ENCODE measurements at places on chromosomes 2 and 18.

DNA sequence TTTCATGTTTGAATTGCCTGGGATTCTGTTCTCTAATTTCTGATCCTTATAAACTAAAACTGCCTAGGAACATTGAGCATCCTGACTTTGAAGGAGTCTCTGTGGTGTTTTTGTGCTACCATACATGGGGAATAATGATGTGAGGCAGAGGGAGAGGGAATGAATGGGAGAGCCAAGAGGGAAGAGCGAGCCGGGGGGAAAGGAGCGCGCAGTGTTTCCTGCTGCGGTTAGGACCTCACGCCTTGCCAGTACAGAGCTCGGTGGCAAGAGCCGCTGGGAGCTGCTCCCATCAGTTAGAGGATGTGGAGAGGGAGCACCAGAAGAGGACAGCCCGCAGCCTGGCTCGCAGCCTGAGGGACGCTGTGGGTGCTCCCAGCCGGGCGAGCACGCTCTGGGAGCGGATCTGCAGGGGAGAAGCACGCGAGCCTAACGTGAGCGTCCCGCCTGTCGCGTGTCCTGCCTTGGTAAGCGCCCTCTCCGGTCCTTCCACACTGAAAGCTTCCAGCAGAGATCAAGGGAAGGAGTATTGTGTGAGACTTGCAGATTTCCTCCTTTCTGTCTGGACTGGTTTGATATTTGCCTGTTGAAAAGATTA is 114.7 kb downstream of the FAM210A start:
- no peak for DNase-seq

GRCh38 chr18:63144748-63145147 is 174.8 kb downstream of the BCL2 start:
- no peak for DNase-seq

DNA sequence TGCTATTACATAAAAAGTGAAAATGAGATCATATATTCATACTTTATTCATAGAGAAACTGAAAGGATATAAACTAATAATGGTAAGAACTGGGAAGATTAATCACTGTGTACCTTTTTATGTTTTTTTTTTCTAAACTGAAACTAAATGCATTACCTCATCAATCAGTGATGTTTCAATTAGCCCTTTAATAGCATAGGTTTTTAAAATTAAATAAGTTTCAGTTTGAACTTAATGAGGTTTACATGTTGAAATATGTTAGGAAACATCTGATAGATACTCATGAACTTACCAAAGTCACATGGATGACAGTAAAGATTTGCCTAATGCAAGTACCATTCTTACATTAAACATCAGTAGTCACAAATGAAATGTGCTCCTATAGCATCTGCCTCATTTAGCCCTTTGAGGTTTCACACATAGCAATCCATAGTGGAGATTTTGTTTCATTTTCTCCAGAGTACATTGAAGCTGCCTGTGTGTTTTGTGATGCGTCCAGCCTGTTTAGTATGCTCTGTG is 8.9 kb downstream of the MAPRE2 start:
- no peak for DNase-seq

DNA sequence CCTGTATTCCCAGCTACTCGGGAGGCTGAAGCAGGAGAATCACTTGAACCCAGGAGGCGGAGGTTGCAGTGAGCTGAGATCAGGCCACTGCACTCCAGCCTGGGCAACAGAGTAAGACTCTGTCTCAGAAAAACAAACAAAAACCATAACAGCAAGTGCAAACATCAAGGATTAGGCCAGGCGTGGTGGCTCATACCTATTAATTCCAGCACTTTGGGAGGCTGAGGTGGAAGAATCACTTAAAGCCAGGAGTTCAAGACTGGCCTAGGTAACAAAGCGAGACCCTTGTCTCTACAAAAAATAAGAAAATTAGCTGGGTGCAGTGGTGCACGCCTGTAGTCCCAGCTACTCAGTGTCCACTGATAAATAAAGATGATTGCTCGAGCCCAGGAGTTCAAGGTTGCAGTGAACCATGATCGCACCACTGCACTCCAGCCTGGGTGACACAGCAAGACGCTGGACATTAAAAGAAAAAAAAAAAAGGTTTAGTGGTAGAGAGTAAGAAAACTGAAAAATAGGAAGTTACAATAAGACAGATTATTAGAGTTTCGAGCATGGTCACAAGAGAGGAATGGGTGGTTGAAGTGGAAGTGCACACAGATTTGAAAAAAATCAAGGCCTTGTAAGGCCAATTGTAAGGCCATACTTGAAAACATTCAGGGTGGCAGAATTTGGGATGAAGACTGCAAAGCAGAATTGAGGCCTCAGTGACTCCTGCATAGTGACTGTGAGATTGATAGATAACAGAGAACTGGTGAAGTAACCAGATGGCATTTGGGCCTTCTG is 6.4 kb upstream of the KCMF1 start:
- DNase-seq = no peak

- no peak for DNase-seq
These were observed 289.8 kb upstream of the SPRED2 start for GRCh38 chr2:65722028-65722778.

- no peak for DNase-seq
These were observed 141.2 kb downstream of the PID1 start for GRCh38 chr2:229129738-229130371.

DNA sequence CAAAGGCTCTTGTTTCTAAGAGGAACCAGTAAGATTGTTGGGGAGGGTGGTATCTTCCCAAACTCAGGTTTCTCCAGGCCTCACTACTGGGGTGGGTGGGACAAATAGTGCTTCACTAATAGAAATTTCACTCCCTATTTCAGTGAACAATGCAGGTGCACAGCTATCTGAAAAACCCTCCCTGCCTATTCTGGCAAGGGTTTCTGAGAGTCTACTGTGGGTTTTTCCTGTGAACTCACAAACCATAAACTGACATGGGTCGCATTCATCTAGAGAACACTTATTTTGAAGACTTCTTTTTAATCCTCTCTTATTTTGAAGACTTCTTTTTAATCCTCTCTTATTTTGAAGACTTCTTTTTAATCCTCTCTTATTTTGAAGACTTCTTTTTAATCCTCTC is 4.4 kb downstream of the IL36A start:
- DNase-seq = no peak

DNA sequence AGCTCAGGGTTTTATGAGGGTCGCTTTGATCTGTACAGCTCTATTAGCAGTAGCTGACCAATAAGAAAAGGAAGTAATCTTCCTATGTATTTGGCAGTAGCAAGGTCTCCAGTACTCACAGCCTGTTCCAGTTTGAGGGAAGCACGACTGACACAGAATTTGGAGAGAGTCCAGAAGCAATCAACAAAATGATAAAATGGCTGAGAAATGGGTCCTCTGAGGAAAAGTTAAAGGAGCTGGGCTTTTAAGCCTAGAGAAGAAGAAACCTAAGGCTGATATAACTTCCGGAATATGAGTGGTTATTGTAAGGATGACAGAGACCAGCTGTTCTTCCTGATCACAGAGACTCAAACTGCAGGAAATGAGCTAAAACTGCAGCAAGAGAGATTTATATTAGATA is 382.8 kb downstream of the GPD2 start:
- no peak for DNase-seq

GRCh38 chr18:48986851-48987761 is 36.3 kb upstream of the SMAD7 start:
- DNase-seq = no peak

DNA sequence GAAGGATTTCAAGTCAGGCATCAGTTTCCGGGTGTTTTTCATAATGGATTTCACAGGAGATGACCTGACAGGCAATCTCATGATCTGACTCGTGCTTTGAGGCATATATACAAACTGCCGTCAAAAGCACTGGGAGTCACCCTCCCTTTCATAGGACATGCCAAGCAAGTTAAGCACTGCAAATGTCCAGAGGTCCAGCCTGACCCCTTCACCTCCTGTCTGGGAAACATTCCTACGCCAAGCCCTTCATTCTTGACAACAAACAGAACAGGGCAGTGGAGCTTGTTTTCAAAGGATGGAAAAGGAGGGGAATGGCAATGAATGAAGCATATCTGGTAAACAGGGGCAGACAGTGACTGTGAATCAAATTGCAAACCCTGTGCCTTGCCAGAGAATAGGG is 963.6 kb downstream of the BCL11A start:
- no peak for DNase-seq

DNA sequence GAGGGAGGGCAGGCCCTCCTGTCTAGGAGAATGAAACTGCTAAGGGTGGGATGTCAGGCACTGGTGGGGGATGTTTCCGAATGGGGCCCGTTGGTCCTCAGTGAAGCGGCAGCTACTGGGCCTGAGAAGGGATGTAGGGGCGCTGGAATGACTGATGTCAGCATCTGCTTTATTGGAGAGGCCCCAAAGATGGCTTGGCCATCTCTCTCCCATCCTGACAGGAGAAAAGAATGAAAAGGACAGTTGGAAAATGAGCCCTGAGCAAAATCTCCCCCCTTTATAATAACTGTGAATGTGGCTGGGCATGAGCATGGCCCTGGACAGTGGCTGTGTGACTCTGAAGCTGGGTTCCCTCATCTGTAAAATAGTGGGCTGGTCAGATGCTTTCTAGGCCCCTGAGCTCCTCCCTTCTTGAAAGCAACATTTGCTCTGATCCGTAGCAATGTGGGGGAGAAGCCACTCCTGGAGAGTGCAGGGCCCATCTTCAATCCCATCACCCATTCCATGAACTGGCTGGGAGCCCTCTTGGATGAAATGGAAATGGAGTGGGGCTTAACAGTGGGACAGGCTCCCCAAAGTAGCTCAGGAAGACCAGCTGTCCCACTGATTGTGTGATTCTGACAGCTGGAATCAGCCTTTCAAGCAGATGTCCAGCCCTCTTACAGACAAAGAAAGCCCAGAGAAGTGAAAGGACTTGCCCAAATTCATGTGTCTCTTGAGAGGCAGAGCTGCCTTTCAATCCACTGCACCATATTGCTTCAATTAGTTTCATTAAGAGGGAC is 232.7 kb upstream of the SMAD2 start:
- no peak for DNase-seq

DNA sequence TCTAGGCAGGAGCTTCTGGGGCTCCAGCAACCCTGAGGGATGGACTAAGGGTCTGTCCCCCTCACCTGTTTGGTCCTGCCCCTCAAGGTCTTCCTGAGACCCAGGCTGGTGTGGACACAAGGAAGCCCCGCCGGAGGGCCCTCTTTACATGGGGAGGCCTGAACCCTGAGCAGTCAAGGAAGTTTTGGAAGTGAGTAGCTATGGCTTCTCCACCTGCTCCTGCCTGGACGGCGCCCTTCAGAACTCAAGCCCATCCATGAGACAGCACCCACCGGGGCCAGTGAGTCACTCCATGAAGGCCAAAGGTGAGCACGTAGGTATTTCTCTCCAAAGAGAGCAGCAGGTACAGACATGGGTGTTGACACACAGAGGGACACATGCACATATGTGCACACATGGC is 98.2 kb upstream of the CTDP1 start:
- no peak for DNase-seq

- DNase-seq = peak; percentile 45
These were observed 26.8 kb downstream of the AAK1 start for GRCh38 chr2:69616755-69617154.

DNA sequence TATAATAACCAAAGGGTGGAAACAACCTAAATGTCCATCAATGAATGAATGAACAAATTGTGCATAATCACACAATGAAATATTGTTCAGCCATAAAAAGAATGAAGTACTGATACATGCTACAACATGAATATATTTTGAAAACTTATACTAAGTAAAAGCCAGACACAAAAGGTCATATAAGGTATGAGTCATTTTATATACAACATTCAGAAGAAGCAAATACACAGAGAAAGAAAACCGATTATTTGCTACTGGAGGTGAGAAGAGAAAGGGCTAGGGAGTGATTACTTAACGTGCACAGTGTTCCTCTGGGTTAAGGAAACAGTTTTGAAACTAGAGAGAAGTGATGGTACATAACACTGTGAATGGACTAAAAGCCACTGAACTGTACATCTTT is 105.3 kb downstream of the GORASP2 start:
- no peak for DNase-seq

DNA sequence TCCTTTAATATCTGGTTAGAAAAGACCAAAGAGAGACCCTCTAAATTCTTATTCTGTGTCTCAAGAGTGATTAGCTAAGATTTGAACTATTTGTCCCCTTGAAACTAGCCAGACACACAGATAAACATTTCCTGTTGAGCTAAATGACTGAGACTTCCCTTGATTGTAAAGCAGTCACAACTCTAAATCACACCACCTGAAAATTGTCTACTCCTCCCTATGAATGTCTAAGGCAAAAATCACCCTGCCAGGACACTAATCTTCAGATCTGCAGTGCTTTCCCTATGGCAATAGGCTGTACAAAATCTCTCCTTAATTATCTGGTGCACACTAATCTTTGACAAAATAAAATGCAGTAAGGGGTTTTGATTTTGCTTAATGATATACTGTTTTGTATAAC is 200.5 kb upstream of the GULP1 start:
- DNase-seq = no peak

GRCh38 chr2:48607307-48608014 is 10.2 kb upstream of the GTF2A1L start:
- no peak for DNase-seq

- DNase-seq = peak; percentile 38
These were observed 193.7 kb upstream of the ID2 start for GRCh38 chr2:8488001-8488738.

DNA sequence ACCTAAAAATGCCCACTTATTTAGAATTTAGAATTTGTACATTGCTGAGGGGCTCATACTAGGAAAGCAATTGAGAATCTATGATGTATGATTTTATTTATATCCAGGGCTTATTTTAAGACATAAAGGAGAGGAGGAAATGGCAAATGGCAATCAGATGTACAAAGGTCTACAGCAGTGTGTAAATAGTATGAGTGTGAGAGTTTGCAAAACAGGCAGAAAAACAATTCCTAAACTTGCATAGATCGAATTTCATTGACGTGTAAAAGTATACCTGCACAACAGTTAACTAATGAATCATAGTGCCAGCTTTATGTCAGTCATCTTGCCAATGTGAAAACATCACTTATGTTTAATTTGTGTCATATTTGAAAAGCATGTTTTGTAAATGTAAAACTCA is 718.7 kb upstream of the GCFC2 start:
- DNase-seq = no peak

GRCh38 chr2:223055140-223055539 is 3.1 kb downstream of the KCNE4 start:
- no peak for DNase-seq

GRCh38 chr2:143893371-143893770 is 626.5 kb downstream of the ZEB2 start:
- no peak for DNase-seq

DNA sequence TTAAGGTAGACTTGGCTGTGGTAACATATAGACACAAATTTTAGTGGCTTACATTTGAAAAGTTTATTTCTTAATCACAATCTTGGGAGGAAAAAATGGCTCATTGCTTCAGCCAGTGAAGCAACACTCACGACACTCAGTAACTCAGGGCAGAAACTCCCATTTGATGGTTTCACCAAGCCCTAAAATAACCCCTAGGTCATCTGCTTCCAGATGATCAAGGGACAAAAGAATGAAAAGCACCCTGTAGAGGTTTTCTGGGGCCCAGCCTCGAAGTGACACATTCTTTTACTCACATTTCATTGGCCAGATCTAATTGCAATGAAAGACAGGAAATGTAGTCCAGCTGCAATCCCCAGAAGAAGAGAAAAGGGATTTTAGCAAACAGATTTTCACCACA is 275.9 kb downstream of the TMX3 start:
- no peak for DNase-seq

GRCh38 chr18:47748093-47748796 is 182.2 kb downstream of the SMAD2 start:
- no peak for DNase-seq
